ENCODE measurements at places on chromosomes 6 and 20.

DNA sequence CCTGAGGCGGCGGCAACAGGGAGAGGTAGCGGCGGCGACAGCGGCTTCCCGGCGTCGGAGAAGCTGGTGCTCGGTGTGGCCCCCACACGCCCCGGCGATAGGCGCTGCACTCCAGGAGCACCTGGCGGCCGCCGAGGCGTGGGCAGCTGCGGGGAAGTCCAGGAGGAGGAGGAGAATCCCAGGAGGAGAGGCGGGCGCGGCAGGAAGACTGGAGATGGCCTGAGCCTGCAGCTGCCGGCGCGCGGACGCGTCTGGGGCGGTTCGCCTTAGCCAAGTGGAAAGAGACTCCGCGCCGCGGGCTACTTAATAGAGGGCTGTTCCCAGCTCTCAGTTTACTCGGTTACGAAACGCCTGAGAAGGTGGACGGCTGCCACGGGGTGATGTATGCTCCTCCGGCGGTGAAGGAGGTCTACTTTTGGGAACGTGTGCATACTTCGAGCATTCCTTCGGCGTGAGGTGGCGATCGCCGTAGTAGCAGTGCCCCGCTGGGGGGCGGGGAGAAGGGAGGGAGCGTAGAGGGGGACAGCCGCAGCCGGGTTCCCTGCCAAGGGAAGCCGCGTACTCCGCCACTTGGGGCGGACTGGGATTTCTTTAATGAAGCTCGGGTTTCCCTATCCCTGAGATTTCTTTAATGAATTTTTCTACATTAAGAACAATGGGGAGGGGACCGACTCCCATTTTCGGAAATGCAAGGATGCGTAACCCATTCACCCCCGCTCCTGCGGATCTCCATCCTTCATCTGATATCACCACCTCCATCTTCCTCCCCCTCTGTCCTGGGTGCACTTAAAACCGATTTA, at the start of gene COL12A1:
Gene COL12A1 (minus strand): TSS at position 278 of the 800 bp plus-strand sequence. CDS start 3,261 bp downstream, outside the sequence.
- peak; percentile 100 for DNase-seq

GRCh38 chr6:150894935-150895552, 29.5 kb downstream of the MTHFD1L start:
- peak; percentile 57 for DNase-seq

DNA sequence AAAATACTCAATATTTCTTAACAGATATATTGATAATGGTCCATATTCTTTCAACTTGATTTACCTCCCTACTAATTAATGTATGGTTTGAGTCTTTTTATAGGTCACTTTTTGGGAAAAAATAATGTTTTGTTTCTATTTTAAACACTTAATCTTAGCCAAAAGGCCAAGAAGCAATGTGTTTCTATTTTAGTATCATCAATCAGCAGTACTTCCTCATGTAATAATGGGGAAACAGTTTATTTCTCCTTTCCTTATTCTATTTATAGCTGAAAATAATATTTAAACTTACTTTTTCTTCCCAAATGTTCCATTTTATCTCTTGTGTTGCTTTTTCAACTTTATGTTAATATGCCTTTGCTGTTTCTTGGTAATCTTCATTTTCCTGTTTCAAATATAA, 295.1 kb downstream of the ALDH8A1 start:
- no peak for DNase-seq

DNA sequence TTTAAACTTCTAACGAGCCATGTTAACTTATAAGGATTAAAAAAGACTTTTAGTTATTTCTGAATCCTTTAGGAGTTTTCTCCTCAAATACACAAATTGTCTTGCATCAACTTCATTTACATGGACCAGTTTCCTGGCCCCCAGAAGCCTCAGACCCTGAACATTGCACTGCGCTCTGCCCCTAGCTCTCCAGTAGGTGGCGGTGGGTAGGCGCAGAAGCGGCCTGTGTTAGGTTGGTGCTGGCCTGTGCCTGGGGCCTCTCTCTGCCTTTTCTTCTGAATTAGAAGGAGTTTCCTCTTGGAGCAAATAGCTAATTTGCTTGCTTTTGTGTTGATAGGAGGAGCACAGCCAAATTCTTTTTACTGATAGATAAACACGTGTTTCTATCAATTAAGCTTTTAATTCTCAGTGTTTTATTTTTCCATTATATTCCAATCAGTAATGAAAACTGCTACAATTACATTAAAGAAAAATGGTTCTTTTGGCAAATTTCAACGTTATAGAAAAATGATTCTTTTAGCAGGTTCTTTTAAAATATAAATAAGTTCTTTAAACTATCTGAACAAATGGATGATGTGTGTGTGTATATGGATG, 44.4 kb downstream of the DTD1 start:
- peak; percentile 70 for DNase-seq

- DNase-seq, result peak; percentile 11
Measured at GRCh38 chr6:2684103-2684749, 66.5 kb downstream of the MYLK4 start.

DNA sequence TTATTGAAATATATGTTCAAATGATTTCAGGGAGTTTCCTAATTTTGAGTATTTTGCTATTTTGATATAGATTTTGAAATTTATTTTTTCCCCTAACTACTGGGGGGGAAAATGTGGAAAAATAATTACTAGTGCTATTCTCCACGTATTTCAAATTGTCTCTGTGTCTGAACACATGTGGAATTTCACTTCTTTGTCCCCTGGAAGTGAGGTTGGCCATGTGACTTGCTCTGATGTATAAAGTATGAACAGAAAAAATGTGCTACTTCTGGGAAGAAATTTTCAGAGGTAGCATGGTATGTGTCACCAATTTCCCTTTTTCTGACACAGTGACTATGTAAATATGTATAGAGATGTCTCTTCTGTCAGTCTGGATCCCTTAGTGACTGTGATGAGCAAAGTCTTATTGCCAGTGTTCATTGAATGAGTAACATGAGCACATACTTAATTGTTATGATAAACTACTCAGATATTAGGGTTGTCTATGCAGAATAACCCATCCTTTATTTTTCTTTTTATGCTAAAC, 215.4 kb upstream of the CCN2 start:
- DNase-seq, result no peak

DNA sequence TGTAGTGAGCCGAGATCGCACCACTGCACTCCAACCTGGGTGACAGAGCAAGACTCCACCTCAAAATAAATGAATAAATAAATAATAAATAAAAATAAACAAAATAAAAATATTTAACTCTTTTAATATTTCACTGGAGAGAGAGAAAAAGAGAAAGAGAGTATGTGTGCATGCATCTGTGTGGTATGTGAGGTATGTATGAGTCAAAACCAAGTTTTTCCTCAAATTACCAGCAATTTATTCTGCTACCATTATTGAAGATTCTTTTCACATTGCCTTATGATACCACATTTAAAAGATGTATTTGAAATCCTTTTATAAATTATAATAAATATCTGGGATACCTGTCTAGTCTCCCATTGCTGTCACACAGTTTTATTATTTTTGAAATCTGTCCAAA, 122.1 kb downstream of the CD164 start:
- peak; percentile 51 for DNase-seq

GRCh38 chr20:36572701-36573102, 695 bp upstream of the TGIF2 start:
- DNase-seq, result peak; percentile 53

GRCh38 chr6:15880262-15880973, 217.6 kb upstream of the DTNBP1 start:
- DNase-seq, result no peak

DNA sequence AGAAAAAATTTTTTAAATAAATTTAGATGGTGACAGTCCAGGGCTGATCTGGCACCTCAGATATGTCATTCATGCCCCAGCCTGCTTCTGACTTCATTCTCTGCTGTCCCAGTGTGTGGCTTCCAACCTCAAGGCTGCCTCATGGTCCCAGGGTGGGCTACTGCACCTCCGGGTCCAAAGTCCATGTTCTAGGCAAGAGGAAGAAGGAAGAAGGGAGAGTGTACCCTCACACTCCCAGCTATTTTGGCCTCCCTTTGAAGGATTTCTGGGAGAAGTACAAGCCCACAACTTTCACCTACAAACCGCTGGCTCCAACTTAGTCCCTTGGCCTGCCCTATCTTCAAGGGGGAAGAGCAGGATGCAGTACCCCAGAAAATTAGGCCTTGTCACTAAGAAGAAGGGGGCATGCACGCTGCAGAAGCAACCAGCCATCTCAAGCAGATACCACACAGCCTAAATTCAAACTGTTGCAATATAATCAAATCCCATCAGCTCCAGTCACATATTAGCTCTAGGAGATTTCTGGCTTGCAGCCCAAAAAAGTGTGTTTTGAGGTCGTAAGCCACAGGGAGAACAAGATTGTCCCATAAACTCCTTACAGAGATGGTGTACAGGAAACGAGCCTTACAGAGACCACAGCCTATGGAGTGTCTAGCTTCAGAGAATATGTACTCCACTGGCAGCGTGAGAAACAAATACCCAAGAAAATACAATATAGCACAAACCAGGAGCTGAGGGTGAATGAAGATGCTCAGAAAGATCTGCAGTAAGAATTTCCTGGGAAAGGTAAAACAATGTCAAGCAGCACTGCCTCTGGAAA, 906 bp upstream of the BTN3A2 start:
- peak; percentile 47 for DNase-seq

GRCh38 chr6:132456700-132457143, 55.4 kb upstream of the MOXD1 start:
- peak; percentile 23 for DNase-seq

DNA sequence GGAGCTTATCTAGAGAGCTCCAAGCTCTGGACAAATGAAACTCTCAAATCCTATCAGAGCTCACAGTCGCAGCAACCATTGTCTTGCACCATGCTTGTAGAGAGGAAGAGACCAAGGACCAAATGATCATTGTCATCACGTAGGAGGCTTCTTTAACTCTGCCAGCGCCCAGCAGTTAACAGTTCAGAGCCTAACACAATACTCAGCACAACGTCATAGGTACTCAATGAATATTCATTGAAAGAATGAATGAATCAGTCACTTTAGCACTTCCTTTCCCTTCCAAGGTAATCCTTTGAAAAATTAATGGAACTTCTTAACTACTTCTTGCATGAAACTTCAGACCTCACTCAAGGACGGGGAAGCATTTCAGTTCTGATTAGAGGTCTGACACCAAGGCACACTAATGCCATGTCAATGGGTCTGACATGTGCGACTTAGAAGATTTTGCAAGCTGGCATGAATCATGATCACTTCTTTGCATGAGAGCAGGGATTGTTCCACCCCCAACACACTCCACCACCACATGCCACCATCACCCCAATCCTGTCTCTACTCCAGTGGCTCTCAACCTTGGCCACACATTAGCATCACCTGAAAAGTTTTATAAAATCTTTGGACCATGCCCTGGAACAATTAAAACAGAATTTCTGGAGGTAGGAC, 45.1 kb downstream of the KHDC1L start:
- peak; percentile 34 for DNase-seq

DNA sequence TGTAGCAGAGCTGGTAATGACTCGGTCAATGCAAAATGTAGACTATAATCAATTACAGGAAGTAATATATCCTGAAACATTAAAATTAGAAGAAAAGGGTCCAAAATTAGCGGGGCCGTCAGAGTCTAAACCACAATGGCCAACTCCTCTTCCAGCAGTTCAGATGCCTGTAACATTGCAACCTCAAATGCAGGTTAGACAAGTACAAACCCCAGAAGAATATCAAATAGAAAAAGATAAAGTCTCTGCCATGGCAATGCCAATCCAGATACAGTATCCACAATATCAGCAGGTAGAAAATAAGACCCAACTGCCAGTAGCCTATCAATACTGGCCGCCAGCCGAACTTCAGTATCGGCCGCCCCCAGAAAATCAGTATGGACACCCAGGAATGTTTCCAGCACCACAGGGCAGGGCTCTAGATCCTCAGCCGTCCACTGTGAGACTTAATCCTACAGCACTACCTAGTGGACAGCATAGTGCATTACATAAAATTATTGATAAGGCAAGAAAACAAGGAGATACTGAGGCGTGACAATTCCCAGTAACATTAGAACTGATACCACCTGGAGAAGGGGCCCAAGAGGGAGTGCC, 158.4 kb downstream of the GPX5 start:
- DNase-seq, result peak; percentile 59

GRCh38 chr6:149140137-149140909, 177.2 kb upstream of the TAB2 start:
- no peak for DNase-seq

DNA sequence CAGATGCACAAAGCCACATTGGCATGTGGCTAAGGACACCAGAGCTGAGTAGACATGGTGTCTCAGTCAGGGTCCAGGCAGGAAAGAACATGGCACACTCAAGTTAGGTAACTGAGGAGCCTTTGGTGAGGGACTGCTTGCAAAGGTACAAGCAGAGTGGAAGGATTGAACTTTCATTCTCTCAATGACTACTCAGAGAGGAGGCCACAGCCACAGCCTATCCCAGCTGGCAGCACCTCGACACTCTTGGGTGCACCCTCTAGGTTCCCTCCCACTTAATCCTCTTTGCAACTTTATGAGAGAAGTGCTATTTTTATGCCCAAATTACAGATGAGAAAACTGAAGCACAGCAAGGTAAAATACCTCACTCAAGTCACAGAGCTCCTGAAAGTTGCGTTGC, 73.4 kb downstream of the ISM1 start:
- no peak for DNase-seq

GRCh38 chr20:11117808-11118528, 444.2 kb upstream of the JAG1 start:
- DNase-seq, result peak; percentile 74

- no peak for DNase-seq
Measured at GRCh38 chr6:40336940-40337760, 250.0 kb downstream of the LRFN2 start.

DNA sequence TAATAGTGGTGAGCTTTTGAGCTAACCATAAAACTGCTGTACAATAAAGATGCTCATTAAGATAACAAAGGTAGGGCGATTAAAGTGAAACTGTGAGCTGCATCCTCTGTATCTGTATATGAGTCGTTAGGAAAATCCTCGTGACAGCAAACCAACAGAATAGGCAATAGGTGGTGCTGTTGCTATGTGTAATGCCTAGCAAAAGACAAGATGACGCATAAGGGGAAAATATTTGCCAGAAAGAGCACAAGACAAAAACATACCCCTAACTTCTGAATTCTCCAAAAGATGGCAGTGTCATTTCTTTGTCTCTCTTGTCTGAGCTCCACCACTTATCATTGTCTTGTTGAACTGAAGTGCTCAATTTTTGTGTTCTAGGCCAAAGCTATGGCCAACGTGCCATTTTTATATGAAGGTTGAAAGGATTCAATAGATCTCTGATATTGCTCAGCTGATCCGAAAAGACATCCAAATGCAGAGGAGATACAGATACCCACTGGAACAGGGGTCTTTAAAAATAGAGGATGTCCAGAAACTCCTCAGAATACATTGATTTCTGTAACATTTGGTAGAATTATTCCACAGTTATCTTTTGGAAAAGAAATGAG, 56.3 kb upstream of the ANKEF1 start:
- DNase-seq, result peak; percentile 85

GRCh38 chr6:133191323-133191722, 49.8 kb upstream of the EYA4 start:
- DNase-seq, result no peak

DNA sequence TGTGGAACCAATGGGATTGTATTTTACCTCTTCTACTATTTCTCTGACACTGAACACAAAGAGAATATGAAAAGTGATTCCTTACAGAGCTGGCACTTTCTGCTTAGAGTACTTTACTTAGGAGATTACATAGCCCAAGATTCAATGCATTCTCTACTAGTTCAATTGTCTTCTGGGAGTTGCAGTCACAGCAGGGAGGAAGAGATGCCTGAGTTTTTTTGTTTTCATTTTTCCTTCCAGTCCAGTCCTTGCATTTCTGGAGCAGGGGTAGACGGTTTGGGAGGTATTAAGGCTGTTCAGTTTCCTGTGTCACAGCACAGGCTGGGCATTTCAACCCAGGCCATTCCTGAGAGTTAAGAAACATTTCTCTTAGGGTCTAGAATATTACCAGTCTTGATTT, 42.0 kb upstream of the SLC2A12 start:
- no peak for DNase-seq
